ENCODE measurements at places on chromosomes 16 and 17.

DNA sequence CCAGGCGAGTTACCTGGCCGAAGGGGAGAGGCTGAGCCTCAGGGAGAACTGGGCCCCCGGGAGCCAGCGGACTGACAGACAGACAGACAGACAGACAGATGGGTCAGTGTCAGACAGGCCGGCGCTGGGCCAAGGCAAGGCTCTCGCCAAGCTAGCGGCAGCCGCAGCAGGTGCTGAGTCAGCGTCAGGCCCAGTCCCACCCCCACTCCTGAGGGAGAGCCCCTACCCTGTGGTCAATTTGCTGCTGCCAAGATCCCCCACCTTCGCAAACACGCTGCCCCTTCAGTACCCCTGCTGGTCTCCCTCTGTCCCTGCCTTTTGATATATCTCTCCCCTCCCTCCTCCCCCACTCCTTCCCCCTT lies 1.5 kb downstream of the FGF11 start:
- peak; percentile 71 for DNase-seq

DNA sequence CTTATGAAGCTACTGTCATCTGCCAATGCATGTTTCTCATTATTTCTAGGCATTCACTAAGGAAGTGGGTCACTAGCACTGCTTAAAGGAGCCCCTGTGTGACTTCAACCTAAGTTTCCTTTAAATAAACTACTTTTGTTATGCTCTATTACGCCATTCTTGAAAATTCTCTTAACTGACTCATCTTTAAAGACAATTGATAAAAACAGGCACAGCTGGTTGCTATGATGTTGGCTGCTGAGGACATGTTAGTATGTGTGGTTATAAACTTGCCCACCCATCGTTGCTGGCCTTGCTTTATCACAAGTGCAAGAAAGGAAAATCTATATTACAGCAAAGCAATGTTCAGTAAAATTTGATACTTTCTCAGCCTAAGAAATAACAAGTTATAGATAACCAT lies 75.8 kb upstream of the CNTNAP4 start:
- no peak for DNase-seq

DNA sequence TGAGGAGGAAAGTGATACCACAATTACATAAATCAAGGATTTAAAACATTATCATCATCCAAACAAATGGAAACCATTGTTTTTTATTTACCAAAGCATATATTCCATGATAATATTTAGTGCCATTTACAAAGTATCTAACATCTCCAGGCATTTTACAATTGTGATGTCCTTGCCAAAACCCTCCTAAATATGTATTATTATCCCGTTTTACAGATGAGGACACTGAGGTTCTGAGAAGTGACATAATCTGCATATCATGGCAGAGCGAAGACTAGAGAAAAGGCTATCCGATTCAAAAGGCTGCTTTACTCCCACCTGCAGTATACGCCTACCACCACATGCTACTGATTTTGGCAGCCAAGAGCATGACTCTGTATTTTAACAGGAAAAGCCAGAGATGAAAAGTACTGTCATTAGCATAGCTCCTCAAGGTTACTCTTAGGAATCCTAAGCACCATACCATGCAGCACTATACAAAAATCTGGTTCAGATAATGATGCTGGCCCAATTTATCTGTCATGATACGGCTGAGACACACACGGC lies 301.4 kb downstream of the CA10 start:
- DNase-seq: peak; percentile 69

- DNase-seq: no peak
These were observed 211.4 kb upstream of the CDH11 start for GRCh38 chr16:65333283-65333682.

- peak; percentile 89 for DNase-seq
These were observed 354.1 kb downstream of the SEC14L1 start for GRCh38 chr17:77494664-77495435.

DNA sequence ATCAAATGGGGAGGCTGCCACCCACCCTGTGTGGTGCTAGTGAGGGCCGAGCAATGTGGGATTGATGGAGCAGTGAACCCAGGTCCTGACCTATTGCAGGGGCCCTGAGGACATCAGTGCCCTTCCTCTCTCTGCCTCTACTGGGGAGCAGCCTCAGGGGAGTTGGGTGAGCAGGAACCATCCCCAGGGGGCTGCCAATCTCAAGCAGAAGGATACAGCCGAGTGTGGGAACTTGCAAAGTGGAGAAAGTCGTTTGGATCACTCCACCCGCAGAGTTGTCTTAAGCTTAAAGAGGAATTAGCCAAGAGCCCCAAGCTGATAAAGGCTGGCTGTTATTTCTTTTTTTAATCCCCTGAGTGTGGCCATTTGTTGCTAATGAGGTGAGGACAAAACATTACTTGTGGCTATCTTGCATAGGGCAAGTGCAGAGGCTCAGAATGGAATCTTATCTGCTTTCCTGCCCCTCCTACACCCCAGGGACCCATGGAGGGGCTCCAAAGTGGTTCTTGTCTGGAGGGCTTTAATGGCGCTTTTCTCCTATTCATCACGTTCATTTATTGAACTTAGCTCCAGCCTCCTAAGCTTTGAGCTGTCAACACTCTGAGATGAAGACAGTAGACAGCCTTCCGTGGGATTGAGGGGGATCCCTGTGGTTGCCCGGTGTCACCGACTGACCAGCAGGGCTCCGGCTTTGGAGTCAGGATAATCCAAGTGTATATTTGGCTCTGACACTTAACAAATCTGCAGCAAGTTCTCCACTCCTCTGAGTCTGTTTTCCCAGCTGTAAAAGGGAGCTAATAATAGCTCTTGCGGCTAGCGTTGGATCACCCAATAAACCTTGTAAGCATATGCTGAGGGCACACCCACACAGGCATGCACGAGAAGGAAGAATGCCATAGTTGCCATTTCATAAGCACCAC lies 45.1 kb downstream of the MYH11 start:
- peak; percentile 6 for DNase-seq

DNA sequence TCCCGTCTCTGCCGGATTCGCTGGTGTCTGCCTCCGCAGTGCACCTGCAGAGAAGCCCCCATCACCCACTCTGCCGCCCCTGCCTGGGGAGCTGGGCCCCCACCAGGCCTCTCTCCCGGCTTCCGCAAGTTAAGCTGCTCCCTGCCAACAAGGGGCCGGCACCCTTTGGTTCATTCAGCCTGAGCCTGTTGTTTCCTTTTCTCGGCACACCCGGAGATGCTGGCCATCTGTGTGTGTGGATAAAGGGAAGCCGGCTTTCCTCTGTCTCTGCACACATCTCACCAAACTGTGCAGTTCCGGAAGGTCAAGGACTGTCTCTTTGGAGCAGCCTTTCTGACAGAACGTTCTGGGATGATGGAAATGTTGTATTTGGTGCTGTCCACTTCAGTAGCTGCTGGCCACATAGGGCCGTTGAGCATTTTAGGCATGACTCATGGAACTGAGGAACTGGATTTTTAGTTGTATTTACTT lies 6.8 kb downstream of the MAPK8IP3 start:
- no peak for DNase-seq

GRCh38 chr17:76274112-76274956 lies 9.2 kb downstream of the UBALD2 start:
- no peak for DNase-seq

DNA sequence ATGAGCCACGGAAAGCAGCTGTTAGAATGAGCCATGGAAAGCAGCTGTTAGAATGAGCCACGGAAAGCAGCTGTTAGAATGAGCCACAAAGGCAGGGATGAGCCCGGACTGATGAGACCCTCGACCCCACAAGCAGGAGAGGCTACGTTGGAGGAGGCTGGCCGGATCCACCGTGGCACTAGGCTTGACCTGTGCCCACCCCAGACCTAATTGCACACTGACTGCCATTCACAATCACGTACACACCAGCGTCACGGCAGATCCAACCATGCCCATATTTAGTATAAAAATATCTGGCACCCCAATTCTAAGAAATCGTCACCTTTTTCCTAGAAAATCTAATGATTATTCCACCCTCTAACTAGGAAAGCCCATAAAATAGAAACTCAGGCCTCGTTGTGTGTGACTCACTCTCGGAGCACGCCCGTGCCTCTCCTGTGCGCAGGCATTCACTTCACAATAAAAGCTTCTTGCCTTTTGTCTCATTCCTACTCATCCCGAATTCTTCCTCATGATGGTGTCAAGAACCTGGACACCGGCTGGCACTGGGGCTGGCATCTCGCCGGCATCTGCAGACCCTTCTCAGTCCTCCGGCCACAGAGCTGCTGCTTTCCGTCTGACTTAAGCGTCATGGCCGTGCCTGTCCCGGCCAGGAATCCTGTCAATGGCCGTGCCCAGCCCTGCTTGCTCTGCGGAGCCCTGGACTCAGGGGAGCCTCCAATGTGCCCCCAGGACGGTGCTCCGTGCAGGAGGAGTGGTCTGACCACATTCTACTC lies 5.5 kb upstream of the SECTM1 start:
- DNase-seq: peak; percentile 33

GRCh38 chr16:70304892-70305448 lies 6.0 kb downstream of the DDX19B start:
- no peak for DNase-seq

- peak; percentile 76 for DNase-seq
These were observed at the start of gene NGFR for GRCh38 chr17:49494986-49495841. Gene NGFR, plus strand, starts transcription at chr17:49495293. Its CDS starts 125 bp downstream, at chr17:49495418.

GRCh38 chr16:72362973-72363372 lies 191.0 kb upstream of the PMFBP1 start:
- DNase-seq: no peak

- DNase-seq: no peak
These were observed 2.2 kb downstream of the PIP4K2B start for GRCh38 chr17:38797158-38797490.

- no peak for DNase-seq
These were observed 5.9 kb upstream of the ALKBH5 start for GRCh38 chr17:18177722-18178121.

- DNase-seq: peak; percentile 85
These were observed 118.2 kb upstream of the CHMP6 start for GRCh38 chr17:80873307-80873951.

DNA sequence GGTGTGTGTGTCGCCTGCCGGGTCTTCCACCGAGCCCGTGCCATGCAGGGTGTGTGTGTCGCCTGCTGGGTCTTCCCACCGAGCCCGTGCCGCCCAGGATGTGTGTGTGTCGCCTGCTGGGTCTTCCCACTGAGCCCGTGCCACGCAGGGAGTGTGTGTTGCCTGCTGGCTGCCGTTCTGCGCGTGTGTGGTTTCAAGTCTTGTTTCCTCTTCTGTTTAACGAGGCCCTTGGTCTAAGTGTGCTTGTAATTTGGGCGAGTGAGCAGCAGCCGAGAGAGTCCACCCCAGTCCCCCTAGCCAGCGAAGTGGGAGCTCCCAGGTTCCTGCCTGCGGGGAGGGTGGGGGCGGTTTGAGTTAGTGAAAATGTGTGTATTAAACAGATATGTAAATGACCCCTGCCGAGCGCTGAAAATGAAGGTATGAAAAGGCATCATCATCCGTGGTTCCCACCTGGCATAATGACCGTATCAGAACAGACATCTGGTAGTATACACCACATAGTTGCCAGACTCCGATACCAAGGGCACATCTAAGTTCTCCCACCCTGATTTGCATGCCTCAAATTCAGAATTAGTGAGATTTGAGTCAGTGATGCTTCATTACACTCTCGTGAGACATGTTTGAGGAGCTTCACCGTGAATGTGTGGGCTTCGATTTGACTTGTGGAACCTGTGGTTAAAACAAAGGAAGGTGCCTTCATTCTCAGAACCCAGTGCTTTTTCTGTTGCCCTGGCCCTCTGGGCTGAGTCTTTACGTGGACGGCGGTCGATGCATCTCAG lies 114.5 kb upstream of the CHMP6 start:
- DNase-seq: no peak

GRCh38 chr17:30336369-30337171 lies 2.7 kb upstream of the TMIGD1 start:
- DNase-seq: peak; percentile 88

- DNase-seq: peak; percentile 86
These were observed 7.4 kb upstream of the TMEM220 start for GRCh38 chr17:10737168-10737622.

GRCh38 chr16:89412811-89413210 lies 77.5 kb downstream of the ANKRD11 start:
- DNase-seq: peak; percentile 55

DNA sequence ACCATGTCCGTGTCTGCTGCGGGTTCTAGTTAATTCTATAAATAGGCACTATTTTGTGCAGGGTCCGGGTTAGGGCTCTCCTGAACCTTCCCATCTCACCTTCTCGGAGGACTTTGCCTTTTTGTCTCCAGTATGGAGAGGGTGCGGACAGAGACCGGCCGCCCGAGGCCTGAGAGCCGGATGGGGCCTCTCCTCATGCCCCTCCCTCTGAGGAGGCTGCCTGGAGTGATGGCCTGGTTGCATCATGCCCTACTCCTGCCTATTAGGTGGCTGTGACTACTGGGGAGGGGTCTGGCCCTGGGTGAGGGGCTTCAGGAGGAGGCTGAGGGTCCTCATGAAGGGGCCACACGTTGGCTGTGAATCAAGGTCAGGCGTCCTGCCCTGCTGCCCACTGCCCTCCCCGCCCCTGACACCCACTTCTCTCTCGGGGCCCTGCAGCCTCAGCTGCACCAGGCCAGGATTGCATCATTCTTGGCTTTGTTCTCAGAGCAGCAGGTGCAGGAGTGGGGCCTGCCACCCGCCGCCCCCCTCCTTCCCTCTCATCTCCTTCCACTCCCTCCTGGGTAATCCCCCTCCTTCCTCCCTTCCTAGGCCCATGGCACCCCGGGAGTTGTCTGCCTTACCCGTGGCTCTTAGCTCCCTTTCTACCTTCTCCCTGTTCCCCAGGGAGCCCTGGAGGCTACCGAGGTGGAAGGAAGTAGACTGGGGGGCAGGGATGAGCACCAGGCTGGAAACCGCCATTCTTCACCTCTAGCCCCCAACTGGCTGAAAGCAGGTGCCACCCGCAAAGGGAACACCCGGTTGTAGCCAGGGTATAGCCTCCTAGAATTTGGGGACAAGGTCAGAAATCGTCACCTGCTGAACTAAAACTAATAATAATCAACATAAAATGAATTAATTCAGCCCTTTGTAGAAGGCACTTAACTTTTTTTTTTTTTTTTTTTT lies 12.7 kb upstream of the ARHGAP23 start:
- peak; percentile 87 for DNase-seq

DNA sequence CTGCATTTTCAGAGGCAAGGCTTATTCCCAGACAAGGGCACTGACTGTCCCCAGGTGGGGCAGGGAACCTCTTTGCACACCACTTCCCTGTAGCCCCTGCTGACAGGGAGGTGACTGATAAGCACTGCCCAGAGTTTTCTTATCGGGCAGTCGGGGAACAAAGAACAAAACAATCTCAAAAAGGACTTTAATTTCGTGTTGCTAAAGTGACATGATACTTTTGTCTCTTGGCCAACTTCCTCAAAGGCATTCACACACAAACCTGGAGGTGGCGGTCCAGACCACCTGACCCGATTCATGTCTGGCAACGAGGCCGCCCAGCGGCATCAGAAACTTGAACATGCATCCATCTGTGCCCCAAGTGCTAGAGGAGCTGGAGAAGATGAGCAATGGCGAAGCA lies 28.9 kb downstream of the ZDHHC7 start:
- DNase-seq: no peak

DNA sequence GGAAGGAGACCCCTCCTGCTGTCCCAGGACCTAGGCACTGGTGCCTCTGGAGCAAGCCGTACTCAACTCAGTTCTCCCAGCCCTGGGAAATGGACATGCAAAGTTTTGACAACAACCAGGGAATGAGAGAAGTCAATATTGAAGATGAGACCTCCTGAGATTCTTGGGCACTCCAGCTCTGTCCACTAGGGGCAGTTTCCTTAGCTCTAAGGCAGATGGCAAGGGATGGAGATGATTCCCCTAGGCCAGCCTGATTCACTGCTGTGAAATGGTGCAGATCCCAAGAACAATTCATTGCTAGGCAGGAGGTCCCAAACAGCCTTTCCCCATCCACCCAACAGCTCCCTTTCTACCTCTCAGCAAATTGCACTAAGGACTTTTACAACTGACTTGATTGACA lies 20.5 kb upstream of the SDR42E2 start:
- DNase-seq: peak; percentile 81

- DNase-seq: peak; percentile 84
These were observed 868 bp downstream of the FAM20A start for GRCh38 chr17:68600067-68600930.
